Stimulated activated CD8-positive, alpha-beta memory T cell treated with anti-CD3 and anti-CD28 coated beads, Interleukin-4, amount 100 ng/mL, for 48 hours (primary cell): ENCODE measurements at places on chromosomes 7 and 10.

- no peak for DNase-seq
Measured at GRCh38 chr7:84248843-84249242, 54.3 kb upstream of the SEMA3A start.

DNA sequence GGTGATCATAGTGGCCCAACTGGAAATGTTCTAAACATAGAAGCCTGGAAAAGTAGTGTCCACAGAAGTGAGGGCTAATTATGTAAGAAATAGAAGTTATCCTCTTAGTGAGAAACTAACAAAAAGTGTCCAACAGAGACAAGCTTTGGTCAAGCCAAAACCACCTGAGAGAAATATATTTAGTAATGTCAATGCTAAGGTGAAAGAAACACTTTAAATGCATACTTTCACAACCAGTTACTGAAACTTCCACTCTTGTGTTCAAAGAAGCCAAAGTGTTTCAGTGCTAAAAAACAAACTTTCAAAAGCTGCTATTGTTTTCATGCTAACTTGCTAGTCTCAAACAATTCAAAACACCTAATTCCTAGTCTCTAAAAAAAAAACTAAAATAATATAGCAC, 18.1 kb downstream of the RAB11FIP2 start:
- DNase-seq, result no peak

- no peak for DNase-seq
Measured at GRCh38 chr7:425794-426188, 93.9 kb downstream of the PDGFA start.

- DNase-seq, result no peak
Measured at GRCh38 chr7:151756866-151757265, 120.0 kb downstream of the PRKAG2 start.

DNA sequence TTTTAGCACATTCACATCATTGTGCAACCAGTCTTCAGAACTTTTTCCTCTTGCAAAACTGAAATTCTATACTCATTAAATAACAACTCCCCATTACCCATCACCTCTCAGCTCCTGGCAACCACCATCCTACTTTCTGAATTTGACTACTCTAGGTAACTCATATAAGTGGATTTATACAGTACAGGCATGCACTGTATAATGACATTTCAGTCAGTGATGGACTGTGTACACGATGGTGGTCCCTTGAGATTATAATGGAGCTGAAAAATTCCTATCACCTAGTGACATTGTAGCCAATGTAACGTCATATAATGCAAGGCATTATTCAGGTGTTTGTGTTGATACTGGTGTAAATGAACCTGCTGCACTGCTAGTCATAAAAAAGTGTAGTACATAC, 60.1 kb downstream of the BTRC start:
- no peak for DNase-seq

DNA sequence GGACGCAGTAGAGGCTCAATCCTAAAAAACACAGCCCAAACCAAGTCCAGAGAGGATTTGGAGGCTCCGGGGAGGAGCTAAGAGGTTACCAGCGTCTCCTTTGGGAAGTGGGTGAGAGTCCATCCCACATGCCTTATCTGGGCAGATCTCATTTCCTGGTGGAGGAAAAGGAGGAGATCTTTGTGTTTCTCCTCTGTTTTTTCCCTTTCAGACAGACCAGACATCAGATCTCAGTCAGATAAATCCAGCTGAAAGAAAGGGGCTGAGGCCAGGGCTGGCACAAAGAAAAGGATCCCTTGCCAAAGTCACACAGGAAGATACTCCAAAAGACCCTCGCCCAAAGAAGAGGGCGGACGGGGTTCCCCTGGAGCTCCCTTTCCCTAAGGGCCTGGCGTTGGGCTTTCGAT, 58.3 kb upstream of the COMTD1 start:
- DNase-seq, result no peak

DNA sequence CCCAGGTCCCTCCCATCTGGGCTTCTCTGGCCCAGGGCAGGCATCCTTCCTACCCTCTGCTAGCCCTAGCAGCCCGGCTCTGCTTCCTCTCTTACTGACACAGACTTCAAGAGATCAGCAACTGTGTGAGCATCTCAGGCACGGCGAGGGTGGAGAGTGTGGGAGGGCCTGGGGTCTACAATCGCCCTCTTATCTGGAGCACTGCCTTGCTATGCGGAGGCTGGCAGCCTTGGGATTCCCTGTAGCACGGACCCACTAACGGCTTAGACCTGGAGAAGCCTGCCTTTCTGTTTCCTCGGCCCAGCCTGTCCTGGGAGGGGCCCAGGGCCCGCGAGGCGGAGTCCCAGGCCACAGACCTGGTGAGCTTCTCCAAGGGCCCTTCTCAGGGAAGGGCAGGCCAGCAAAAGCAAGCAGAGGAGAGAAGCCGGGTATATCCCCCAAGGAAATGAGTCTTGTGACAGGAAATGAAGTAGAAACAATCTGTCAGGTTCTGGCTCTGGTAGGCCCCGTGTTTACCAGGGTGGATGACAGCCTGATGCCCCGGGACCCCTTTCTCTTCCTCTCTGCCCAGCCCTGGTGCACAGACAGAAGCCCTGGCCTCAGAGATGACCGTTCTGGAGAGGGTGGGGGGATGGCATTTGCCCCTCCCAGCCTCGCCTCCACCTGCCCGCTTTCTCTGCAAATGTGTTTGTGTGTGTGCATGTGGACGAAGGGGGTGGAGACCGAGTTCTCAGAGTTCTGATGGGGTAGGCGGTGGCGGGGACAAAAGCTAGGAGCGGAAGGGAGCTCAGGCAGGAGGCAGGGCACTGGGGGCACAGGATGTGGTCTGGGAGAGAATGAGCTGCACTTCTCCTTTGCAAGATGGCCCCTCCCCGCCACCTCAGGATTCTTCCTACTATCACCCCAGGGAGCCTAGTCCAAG, 2.5 kb downstream of the LRCH4 start:
- DNase-seq, result peak; percentile 82

DNA sequence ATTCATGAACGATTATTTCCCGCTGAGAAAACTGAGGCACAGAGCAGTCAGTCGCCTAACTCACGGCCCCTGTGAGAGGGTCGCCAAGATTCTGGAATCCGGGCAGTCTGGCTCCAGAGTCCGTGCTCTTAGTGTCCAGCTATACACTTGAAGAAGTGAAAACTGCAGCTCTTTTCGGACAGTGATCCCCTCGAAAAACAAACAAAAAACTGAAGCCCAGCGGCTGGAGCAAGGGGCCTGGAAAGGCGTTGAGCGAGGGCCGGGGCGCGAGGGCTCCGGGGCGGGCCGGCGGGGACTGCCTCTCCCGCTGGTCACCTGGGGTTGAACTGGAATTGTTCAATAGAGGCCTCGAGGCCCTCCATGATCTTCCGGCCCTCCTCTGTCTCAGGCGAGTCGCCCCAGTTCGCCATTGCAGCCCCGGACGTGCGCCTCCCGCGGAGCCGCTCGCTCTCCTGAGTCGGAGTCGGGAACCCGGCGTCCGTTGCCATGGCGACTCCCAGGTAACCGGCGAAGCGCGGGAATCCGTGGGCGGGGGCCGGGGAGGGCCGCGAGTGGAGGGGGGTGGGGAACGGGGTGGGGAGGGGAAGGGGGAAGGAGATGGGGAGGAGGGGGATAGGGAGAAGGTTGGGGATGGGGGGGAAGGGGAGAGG, 881 bp downstream of the C10orf67 start:
- DNase-seq, result peak; percentile 75

DNA sequence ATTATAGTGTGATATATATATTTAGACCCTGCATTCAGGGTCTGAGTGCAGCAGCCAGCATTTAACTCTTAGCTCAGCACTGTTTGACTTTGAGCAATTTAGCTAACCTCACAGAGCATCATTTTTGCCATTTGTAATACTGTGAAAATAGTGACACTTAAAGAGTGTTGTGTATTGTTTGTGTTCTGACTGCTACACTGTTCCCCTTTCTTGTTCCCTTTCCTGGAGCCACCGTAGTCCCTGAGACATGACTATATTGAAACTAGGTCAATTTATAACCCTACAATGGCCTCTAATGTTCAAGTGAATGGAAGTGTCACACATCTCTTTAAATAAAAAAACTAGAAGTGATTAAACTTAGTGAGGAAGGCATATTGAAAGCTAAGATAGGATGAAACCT, 20.3 kb upstream of the CD36 start:
- DNase-seq, result no peak

DNA sequence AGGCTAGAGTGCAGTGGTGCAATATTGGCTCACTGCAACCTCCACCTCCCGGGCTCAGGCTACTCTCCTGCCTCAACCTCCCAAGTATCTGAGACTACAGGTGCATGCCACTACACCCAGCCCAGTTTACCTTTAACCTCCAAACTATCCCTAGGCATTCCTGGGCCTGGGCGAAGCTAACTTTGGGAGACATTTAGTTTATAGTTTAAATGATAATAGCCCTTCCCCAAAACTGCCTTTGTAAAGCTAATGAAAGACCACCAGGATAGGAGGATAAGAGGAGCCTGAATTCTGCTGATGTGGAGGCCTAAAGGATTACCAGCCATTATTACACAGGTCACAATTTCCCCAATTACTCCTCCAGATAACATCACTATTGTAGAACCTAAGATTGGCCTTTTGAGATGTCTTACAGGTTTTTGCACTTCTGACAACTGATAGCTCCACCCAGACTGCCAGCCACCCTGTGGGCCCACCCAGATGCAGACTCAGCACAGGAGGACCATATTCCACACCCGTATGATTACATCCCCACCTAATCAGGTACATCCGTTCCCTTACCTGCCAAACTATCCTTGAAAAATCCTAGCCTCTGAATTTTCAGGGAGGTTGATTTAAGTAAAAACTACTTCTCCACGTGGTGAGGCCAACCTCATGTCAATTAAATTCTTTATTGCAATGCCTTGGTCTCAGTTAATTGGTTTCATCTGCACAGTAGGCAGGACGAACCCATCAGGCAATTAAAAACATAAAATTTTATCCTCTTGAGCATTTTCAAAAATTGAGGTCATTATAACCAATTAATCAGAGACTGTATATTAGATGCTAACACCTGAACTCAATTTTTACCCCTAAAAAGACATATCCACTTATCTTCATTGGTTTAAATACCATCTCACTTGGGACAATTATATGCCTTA, 62.3 kb upstream of the TMEM254 start:
- DNase-seq, result no peak

- no peak for DNase-seq
Measured at GRCh38 chr10:70499836-70500167, 21.2 kb downstream of the PALD1 start.

GRCh38 chr7:71563276-71563675, 431.3 kb downstream of the GALNT17 start:
- no peak for DNase-seq

GRCh38 chr10:125129076-125129458, 31.3 kb downstream of the CTBP2 start:
- no peak for DNase-seq

DNA sequence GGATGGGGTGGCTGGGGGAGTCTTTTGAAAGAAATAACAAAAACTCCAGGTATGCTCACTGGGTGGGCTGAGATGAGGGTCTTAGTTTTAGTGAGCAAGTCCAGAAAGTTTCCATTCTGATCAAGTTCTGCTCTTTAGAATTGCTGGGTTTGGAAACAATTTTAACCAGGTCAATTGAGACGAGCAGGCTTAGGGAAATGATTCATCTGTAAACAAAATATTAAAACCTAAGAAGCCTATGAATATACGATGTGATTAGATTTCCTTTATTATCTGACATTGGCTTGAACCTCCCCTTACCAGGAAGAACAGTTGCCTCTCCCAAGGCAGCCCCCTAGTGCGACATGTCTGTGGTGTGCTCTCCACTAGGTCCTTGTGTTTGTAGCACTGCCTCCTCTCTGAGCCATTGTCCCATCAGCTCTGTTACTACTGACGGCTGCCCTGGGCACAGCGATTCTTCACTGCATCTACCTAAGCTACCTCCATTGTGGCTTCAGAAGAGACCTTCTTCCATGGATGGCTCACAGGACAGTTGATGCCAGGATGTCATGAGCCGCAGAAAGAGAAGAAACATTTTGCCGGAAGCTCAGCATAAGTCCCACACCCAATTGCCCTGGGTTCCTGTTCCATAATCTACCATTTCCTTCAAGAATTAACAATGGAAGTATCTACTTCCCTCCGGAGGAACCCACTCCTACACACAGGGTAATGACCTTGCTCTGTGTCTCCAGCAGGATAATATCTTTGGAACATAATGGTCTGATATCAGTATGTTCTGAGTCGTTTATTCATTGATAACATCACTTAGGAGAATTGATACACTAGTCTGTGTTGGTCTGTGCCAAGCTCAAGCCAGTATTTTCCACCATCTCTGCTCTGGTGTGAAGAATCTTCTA, 95.1 kb upstream of the ITGB1 start:
- no peak for DNase-seq

GRCh38 chr10:99845837-99846382, 63.5 kb downstream of the ABCC2 start:
- DNase-seq, result peak; percentile 71

GRCh38 chr10:24009736-24010135, 199.2 kb upstream of the KIAA1217 start:
- no peak for DNase-seq

DNA sequence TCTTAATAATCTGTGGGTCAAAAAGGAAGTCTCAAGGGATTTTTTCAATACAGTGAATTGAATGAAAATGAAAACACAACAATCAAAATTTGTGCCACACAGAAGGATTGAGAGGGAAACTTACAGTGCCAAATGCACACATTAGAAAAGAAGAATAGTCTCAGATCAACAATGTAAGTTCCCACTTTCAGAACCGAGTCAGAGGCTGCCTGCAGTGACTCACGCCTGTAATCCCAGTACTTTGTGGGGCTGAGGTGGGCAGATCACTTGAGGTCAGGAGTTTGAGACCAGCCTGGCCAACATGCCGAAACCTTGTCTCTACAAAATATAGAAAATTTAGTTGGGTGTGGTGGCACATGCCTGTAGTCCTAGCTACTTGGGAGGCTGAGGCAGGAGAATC, 12.5 kb upstream of the KEL start:
- no peak for DNase-seq

DNA sequence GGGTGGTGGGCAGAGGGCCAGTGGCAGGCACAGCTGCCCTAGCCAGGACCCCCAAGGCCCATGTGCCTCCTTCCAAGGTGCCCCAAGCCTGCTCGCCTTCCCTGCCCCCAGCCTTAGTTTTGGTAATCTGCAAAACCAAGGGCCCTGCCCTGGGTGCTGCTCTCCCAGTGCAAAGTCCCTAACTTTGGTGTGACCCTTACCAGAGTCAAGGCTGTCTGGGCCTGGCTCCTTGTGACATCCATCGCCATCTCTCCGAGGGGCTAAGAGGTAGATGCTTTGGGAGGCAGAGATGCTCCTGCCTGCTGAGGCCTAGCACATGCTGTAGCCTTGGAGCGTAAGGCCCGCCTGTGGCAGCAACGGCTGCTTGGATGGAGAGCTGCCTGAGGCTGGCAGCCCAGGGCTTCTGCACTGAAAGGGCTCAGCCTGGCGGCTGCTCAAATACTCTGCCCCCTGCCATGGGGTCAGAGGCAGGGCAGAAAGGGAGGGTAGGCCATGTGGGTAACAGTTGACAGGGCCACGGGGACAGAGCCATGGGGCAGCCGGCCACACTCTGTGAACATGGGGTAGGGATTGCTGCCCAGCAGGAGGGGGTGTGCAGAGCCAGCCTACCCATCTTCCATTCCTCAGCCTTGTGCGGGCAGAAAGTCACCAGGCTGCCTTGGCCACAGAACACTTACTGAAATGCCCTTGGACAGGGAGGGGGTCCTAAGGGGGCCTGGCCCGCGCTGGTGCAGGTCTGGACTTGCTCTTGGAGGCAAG, 17.9 kb upstream of the MYL7 start:
- DNase-seq, result no peak

- no peak for DNase-seq
Measured at GRCh38 chr7:157438121-157439025, 101.6 kb downstream of the DNAJB6 start.

- DNase-seq, result no peak
Measured at GRCh38 chr10:24153031-24153430, 55.9 kb upstream of the KIAA1217 start.
